ENCODE measurements at places on chromosomes 4 and X.

DNA sequence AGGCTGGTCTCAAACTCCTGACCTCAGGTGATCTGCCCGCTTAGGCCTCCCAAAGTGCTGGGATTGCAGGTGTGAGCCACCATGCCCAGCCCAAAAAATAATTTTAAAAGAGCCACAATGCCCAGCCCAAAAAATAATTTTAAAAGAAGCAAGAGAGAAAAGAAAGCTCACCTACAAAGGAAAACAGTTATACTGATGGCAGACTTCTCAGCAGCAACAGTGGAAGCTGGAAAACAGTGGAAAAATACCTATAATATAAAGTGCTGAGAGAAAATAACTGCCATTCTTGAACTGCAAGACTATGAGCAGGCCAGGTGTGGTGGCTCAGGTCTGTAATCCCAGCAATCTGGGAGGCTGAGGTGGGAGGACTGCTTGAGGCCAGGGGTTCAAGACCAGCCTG, 13.3 kb upstream of the HMGB2 start:
- DNase-seq: no peak

- no peak for DNase-seq
Observed at GRCh38 chr4:73277201-73277600, 18.6 kb upstream of the ANKRD17 start.

GRCh38 chrX:29580560-29580959, 634.8 kb upstream of the MAGEB2 start:
- DNase-seq: no peak

DNA sequence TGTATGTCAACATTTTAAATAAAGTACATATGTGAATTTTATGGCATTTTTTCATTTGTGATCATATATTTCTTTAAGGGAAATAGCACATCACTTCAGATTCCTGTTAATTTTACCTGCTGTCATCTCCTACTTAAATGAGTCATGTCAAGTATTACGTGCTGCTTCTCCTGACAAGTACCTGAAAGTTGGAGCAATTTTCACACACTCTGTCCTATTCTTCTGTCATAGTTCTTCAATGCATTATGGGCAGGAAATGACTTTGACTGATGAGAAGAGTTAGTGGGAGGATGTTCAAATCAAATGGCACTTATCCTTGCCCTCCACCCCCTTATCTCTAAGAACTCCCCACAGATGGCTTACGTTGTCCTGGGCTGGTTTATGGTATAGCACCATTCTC, 64.2 kb upstream of the SYTL5 start:
- no peak for DNase-seq

GRCh38 chrX:85109235-85109634, 105.6 kb downstream of the APOOL start:
- no peak for DNase-seq

DNA sequence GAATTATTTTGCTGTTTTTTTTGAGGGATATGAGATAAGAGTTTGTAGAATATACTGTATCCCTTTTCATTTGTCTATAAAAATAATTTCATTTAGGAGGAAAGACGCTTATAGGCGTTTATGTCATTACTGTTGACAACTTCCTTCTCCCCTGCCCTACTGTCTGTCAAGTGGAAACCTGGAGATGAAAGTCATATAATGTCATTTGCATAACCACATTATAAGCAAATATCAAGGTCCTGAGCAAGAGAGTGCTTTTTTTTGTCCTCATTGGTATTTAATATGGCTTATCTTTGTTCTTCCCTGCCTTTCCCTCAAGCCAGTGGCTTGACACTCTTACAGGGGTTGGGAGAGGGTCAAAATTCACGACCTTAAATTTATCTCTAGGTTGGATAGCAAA, 55.8 kb downstream of the LRP2BP start:
- no peak for DNase-seq
